MCF 10A (cell line): ENCODE measurements at places on chromosomes 3 and 15. TPM values are rescaled to one million over a fixed set of nuclear protein-coding genes. Genes with fewer than 3 reads are reported as not detected.

DNA sequence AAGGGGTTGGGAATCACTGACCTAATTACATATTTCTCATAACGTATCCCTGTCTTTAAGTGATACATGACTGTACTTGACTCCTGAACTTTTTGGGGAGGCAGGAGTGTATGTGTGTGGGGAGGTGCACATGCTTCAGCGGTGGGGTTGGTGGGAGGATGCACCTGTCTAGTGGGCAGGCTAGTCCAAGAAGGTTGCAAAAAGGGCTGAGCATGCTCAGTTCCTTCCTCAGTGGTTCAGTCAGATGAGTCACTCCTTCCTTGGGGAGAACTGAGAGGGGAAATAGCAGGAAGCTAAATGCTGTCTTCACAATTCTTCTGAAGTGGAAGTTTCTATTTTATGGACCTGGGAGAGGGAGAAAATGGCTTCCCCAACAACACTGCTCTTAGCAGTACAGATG lies 24.6 kb upstream of the AP4E1 start:
- DNase-seq, result peak; percentile 89

DNA sequence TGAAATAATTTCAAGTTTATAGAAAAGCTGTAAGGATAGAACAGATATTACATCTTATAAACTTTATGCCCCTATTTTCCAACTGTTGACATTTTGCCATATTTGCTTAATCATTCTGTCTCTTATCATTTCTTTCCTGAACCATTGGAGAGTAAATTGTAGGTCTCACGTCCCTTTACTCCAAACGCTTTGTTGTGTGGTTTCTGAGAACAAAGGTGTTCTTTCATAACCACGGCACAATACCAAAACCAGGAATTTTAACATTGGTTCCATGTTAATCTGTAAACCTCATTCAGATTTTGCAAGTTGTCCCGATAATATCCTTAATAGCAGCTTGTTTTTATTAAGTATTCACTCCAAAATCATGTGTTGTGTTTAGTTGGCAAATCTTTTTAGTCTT lies 134.8 kb downstream of the AKAP13 start:
- DNase-seq, result no peak

DNA sequence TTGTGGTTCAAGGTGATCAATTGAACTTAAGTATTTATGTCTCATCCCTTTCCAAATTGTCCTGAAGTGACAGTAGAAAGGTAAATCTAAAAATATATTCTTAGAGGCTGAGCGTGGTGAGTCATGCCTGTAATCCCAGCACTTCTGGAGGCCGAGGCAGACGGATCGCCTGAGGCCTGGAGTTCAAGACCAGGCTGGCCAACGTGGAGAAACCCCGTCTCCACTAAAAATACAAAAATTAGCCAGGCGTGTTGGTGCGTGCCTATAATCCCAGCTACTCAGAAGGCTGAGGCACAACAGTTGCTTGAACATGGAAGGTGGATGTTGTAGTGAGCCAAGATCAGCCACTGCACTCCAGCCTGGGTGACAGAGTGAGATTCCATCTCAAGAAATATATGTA lies 226.6 kb downstream of the DPH6 start:
- DNase-seq, result peak; percentile 67

P2RY12 gene
- not detected in 2 replicates for total RNA-seq

RBP2 gene
- not detected in 2 replicates for total RNA-seq

DNA sequence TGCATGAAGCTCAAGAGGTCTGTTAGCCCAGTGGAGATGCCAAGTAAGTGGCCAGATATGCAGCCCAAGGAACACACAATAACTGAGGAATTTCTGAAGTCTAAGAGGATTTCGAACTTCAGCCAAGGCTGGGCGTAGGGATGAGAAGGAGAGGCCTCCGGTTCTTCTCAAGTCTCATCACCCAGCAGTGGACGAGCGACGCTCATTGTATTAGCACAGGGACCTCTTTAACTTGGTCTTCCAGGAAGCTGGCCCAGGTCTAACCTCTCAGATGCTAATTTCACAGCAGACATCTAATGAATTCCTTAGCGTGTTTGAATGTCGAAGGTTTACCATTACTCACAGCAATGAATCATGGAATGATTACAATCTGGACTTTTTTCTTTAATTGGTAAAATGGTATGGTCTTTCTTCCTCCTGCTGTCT lies 85.0 kb downstream of the HES1 start:
- DNase-seq, result no peak

DNA sequence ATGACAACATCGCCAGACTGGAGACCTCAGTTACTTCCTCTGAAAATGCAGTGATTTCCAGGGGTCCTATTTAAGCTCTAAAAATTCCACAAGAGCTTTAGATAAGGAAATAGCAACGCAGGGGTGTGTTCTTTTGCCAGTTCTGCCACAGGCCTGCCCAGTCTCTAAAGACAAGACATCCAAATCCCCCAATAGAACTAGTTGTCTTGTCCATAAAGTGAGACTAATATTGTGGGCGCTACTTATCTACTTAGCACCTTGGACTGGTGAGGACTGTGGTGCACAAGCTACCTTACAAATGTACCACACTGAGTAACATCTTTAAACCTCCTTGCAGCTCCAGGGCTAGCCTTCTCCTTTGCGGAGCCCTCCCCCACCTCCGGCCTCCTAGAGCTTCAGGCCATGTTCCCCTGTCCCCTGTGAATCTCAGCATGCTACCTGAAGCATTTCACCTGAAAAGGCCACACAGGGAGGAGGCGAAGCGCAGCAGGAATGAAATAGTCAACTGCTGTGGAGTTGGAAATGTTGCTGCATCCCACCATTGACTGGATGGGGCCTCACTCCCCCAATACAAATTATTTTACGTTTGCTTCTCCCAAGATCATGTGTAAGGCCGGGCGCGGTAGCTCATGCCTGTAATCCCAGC lies 9.6 kb upstream of the LRRC2 start:
- DNase-seq, result no peak
